ENCODE measurements at places on chromosomes 6 and 20. TPM values are rescaled to one million over a fixed set of nuclear protein-coding genes. Genes with fewer than 3 reads are reported as not detected.

DLGAP4 gene
- total RNA-seq, result 14.3 TPM

MYB gene
- 1.2 TPM for total RNA-seq

LY6G6C gene
- total RNA-seq, result not detected

MAP1LC3A gene
- 69.8 TPM for total RNA-seq

HLA-DRB1 gene
- not detected for total RNA-seq

LYRM4 gene
- total RNA-seq, result 28.0 TPM

UST gene
- 23.3 TPM for total RNA-seq

IL17A gene
- total RNA-seq, result not detected

DDRGK1 gene
- total RNA-seq, result 50.8 TPM

KDM1B gene
- 16.0 TPM for total RNA-seq

APOBEC2 gene
- not detected for total RNA-seq

COL10A1 gene
- total RNA-seq, result 0.63 TPM

DACT2 gene
- not detected for total RNA-seq

GRCh38 chr6:157059781-157060180 is 263.5 kb downstream of the TMEM242 start:
- peaks cover 15% of the 10 kb centered on the region for H3K4me1 ChIP-seq
- H3K27ac ChIP-seq, result no peak overlapping the region
- H3K27me3 ChIP-seq, result no peaks in the 10 kb centered on the region
- DNase-seq, result peak; percentile 26
- no peaks in the 10 kb centered on the region for H3K36me3 ChIP-seq
- no peak overlapping the region for H3K4me3 ChIP-seq

- no peak for DNase-seq
- no peak overlapping the region for H3K27ac ChIP-seq
- H3K27me3 ChIP-seq, result no peaks in the 10 kb centered on the region
- H3K36me3 ChIP-seq, result no peaks in the 10 kb centered on the region
- H3K4me3 ChIP-seq, result no peak overlapping the region
Observed at GRCh38 chr20:41142919-41143318, 5.6 kb downstream of the PLCG1 start.

- no peak overlapping the region for H3K4me3 ChIP-seq
- no peaks in the 10 kb centered on the region for H3K27me3 ChIP-seq
- peaks cover 12% of the 10 kb centered on the region for H3K4me1 ChIP-seq
- no peak overlapping the region for H3K27ac ChIP-seq
- DNase-seq, result peak; percentile 44
- H3K36me3 ChIP-seq, result no peaks in the 10 kb centered on the region
Observed at GRCh38 chr6:139062932-139063646, 34.5 kb downstream of the ABRACL start.

DNA sequence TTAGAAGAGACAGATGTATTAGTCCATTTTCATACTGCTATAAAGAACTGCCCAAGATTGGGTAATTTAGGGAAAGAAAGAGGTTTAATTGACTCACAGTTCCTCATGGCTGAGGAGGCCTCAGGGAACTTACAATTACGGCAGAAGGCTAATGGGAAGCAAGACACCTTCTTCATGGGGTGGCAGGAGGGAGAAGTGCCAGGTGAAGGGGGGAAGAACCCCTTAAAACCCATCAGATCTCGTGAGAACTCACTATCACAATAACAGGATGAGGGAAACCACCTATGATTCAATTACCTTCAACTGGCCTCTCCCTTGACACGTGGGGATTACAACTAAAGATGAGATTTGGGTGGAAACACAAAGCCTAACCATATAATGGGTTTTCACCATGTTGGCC is 28.9 kb upstream of the PNRC1 start:
- peaks cover 19% of the 10 kb centered on the region for H3K4me1 ChIP-seq
- no peaks in the 10 kb centered on the region for H3K27me3 ChIP-seq
- no peak overlapping the region for H3K4me3 ChIP-seq
- DNase-seq, result no peak
- H3K36me3 ChIP-seq, result no peaks in the 10 kb centered on the region

DNA sequence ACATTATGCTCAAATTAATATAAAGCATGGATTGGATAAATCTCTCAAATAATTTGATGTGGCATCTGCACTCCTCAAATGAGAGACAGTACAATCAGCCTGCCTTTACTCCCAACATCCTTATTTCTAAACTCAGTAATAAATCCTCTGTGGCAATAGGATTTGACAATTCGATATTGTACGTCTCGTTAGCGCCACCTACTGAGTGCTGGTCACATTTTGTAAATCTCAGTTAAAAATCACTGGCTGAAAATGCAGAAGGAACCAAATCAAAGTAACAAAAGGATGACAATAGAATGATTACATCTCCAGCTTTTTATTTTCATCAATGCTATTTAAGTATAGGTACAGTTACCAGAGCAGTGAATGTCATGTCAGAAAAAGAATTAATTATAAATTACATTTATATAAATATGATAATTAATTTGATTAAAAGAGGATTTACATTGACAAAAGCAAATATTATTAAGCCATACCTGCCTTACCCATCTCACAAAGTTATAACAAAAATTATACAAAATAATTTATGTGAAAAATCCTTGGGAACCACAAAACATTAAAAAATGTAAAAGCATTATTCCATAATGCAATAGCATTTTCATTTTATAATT is 20.2 kb upstream of the GJE1 start:
- no peak overlapping the region for H3K4me3 ChIP-seq
- no peaks in the 10 kb centered on the region for H3K27me3 ChIP-seq
- H3K27ac ChIP-seq, result no peak overlapping the region
- DNase-seq, result peak; percentile 75
- H3K36me3 ChIP-seq, result no peaks in the 10 kb centered on the region

DNA sequence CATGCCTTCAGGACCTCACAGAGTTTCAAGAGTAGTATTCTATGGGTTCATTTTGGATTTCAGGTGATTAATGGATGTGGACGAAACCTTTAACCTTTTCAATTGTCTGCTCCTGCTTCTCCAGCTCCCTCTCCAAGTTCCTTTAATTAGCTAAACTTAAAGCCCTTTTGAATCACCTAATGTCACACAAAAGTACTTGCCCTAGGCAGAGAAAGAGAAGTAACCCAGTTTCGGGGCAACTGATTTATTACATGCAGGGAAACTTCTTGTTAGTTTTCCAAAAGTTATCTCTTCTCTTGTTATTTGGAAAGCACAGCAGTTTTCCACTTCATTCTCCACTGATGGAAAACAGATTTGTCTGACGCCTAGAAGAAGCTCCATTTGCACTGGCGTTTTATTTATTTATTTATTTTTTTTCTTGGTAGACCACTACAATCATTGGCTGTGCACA is 407.7 kb upstream of the JARID2 start:
- no peaks in the 10 kb centered on the region for H3K36me3 ChIP-seq
- H3K4me3 ChIP-seq, result no peak overlapping the region
- peaks cover 9% of the 10 kb centered on the region for H3K4me1 ChIP-seq

DNA sequence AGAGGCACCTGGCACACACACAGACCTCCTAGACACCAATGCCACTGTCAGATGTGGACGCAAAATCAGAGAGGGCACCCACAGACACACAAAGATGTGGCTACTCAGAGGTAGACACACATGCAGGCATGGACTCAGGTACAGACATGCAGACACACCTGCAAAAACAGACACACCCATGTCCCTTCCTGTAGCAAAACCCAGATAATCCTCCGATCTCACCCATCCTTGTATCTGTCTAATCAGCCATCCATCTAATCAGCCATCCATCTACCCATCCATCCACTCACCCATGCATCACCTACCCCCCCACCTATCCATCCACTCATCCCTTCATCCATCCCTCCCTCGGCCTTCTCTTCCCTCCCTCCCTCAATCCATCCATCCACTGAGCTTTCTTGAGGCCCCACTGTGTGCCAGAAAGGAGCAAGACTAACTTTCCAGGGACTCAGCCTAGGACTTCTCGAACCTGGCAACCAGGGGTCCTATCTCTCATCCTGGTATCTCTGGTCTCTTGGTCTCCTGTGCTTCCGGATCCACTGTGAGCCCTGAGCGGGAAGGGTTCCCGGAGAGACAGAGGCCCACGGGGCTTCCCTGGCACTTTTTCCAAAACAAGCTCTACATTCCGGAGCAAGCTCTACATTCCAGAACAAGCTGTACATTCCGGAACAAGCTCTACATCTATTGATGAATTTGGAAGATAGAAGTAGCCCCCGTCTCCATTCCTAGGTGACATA is 1.1 kb upstream of the TGM2 start:
- no peaks in the 10 kb centered on the region for H3K27me3 ChIP-seq
- DNase-seq, result no peak
- no peak overlapping the region for H3K27ac ChIP-seq
- H3K4me1 ChIP-seq, result peaks cover 25% of the 10 kb centered on the region

GRCh38 chr6:155527443-155527842 is 71.8 kb upstream of the NOX3 start:
- H3K36me3 ChIP-seq, result no peaks in the 10 kb centered on the region
- DNase-seq, result no peak
- H3K4me3 ChIP-seq, result no peak overlapping the region
- H3K4me1 ChIP-seq, result peaks cover 32% of the 10 kb centered on the region

DNA sequence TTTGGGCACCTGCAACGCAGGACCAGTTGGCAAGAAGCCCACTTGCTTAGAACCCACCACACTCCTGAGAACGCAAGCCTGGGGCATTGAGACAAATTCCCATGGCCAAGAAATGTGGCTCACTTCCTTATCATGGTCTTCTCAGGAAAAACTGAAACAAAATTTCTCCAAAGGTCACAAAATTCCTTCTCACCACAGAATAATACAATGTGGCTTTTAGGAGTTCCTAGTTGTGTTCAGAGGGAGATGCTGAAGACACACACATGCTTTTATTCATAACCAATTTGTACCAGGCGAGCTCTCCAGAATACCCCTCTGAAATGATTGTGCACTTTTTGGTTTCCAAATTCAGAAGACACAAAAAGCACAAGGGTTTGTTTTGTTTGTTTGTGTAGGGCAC is 31.6 kb downstream of the ADTRP start:
- H3K4me3 ChIP-seq, result no peak overlapping the region
- peaks cover 2% of the 10 kb centered on the region for H3K4me1 ChIP-seq
- H3K36me3 ChIP-seq, result no peaks in the 10 kb centered on the region
- H3K27ac ChIP-seq, result no peak overlapping the region

DNA sequence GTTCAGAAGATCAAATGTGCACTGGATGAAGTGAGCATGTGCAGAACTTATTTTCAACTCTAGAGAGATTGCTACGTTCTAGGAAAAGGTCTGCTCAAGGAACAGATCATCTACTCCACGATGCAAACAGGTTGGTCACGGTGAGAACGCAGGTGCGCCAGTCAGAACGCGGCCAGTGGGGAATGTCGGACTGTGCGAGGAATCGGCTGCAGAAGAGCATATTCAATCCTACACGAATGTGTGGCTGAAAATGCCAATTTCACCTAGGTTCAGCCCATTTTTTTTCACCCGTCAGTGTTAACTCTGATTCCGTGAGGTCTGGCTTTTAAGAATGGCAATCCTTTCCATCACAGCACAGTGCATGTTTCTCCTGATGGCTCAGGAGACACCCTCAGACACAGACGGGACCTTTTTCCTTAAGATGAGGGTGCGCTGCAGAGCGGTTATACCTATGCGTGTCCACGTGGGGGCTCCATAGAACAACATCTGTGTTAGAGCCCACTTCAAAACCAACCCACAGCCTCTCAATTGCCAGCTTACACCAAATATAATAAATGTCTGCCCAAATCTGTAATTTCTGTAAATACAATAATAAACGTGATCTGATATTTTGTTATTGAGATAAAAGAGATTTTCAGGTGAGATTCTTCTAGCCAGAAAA is 250.4 kb downstream of the FOXA2 start:
- H3K36me3 ChIP-seq, result no peaks in the 10 kb centered on the region
- peak; percentile 79 for DNase-seq
- no peak overlapping the region for H3K27ac ChIP-seq
- no peak overlapping the region for H3K4me3 ChIP-seq

GRCh38 chr20:54173653-54174456 is at the start of gene CYP24A1:
TSS of gene CYP24A1 (minus strand) at chr20:54173986. CDS start at chr20:54173579, 407 bp downstream.
- H3K36me3 ChIP-seq, result no peaks in the 10 kb centered on the region
- peaks cover 30% of the 10 kb centered on the region for H3K27me3 ChIP-seq
- DNase-seq, result peak; percentile 64
- H3K27ac ChIP-seq, result no peak within 1 kb of the TSS
- H3K4me3 ChIP-seq, result peak within 1 kb of the TSS; percentile 58

DNA sequence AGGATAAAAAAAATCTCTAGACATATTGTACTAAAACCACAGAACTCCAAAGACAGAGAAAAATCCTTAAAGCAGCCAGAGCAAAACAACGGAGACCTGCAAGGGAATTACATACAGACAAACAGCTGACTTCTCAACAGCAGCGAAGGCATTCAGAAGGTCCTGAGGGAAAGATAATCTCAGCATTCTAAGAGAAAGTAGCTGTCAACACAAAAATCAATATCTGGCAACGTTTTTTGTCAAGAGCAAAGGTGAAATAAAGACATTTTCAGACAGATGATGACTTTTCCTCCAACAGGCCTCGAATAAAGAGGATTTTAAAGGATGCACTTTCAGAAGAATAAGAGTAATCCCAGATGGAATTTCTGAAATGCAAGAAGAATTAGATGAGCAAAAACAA is 6.1 kb upstream of the SCGN start:
- H3K27ac ChIP-seq, result no peak overlapping the region
- no peak overlapping the region for H3K4me3 ChIP-seq
- DNase-seq, result no peak
- H3K27me3 ChIP-seq, result peaks cover 9% of the 10 kb centered on the region

GRCh38 chr20:40081653-40082052 is 607.4 kb downstream of the MAFB start:
- no peaks in the 10 kb centered on the region for H3K4me1 ChIP-seq
- H3K36me3 ChIP-seq, result no peaks in the 10 kb centered on the region
- no peak overlapping the region for H3K4me3 ChIP-seq
- H3K27me3 ChIP-seq, result no peaks in the 10 kb centered on the region
- H3K27ac ChIP-seq, result no peak overlapping the region

DNA sequence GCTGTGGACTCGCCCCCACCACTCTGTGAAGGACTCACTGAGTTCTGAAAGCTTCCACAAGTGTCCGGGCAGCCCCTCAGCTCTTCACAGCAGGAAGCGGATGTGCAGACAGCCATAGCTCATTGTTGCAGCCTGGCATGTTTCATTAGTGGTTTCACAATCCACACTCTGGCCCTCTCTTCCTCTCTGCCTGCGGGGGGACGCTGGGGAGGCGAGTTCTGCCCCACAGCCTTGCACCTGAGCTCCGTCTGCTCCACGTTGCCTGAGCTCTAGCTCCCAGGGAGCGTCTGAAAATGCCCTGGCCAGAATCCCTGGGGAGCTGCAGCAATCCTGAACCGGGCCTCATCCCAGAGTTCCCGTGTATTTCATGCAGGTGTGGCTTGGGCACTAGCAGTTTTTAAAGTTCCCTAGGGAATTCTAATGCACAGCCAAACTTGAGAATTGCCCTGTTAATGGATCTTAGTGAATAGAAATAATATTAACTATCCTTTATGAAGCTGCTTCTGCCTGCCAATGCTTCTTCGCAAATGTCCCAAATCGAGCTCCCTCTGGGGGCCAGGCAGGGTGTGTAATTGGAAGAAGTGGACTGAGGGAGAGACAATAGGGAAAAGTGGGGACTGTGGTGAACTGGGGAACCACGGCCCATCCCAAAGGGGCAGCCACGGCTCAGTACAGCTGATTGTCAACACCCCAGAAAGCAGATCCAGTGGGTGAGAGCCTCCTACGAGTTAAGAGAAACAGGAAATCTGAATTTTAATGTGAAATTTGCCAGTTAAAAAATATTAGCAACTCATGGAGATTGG is 51.5 kb downstream of the CTCFL start:
- no peak for DNase-seq
- no peak overlapping the region for H3K27ac ChIP-seq
- no peak overlapping the region for H3K4me3 ChIP-seq
- H3K36me3 ChIP-seq, result no peaks in the 10 kb centered on the region
- peaks cover 75% of the 10 kb centered on the region for H3K27me3 ChIP-seq

All from GM23248 (cell line).